ENCODE measurements at places on chromosomes 1 and 21. TPM values are rescaled to one million over a fixed set of nuclear protein-coding genes. Genes with fewer than 3 reads are reported as not detected.

DNA sequence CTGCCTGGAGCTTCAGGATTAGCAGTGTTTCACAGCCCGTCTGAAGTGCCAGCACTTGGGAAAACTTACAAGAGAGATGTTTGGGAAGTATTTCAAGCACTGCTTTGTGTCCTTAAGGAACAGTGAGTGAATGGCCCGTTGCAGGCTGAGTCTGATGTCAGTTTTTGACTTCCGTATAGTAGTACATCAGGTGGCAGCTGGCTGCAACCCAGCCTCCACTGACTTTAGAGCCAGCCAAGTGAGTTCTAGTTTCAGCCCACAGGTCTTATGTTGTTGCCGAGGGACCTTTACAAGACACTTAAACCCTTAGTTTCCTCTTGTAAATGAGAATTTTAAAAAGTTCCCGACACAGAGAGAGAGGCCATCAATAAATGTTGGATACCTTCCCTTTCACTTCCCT is 35.0 kb downstream of the UCK2 start:
- DNase-seq, result no peak

DNA sequence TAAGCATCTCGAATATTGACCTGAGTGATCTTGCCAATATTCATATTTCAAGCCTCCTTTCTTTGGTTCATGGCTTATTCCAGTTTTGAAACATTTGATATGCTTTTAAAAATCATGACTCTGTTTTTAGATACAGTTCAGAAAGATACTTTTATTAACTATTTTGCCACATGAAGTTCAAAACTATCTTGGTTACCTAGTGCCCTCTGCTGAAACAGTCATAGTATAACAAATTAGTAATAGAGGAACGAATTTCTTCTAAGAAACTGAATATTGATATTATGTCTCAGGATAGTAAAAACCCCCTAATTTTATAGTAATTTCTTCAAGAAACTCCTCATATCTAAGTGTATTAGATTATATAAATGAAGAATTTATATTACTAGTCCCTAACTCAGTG is 52.6 kb upstream of the RC3H1 start:
- no peak for DNase-seq

DNA sequence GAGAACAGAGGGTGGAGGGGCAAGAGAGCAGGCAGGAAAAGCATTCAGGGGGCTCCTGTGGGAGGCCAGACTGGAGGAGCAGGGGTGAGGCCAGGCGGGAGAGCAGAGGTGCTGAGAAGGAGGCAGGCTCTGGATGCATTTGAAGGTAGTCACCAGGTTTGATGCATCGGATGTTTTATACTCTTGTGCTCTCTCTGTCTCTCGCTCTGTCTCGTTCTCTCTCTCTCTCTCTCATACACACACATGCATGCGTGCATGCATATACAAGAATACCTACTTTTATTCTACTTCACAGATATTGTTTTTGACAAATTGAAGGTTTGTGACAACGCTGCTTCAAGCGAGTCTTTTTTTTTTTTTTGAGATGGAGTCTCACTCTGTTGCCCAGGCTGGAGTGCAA is 15.0 kb upstream of the ITPKB start:
- no peak for DNase-seq

- DNase-seq, result no peak
These were observed 49.5 kb downstream of the CHD1L start for GRCh38 chr1:147292012-147292411.

DNA sequence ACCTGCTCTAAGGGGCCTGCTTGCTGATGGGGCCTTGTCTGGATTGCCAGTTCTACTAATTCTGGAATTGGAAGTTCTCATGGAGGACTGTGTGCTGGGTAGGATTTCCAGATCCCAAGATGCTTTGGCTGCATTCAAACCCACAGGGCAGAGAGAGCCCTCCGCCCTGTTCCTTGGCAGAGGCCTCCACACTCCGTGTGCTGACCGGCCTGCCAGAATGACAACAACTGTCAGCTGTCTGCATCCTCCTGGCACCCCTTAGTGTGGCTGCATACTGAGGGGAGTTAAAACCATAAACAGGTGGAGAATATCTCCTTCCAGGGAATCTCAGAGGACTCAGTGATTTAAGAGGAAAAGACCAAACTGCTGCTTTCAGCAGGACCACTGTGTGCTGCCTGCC is 60.7 kb downstream of the ADARB1 start:
- DNase-seq, result no peak

GRCh38 chr1:223466151-223466550 is 72.9 kb downstream of the CCDC185 start:
- no peak for DNase-seq

- DNase-seq, result no peak
These were observed 3.6 kb downstream of the COL9A2 start for GRCh38 chr1:40313329-40313957.

DNA sequence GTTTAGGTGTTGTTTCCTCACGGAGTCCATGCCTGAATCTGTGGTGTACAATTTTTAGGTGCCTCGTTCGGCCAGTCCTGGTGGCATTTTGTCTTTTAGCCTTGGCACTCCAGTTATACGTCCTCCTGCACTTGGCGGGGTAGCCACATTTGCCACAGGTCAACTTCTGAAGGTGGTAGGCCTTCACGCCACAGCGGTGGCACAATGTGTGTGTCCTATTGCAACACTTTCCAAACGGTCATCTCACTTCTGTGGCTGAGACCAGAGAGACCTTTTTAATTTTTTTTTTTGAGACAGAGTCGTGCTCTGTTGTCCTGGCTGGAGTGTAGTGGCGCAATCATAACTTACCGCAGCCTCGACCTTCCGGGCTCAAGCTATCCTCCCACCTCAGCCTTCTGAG is 49.1 kb downstream of the CAMTA1 start:
- no peak for DNase-seq

- no peak for DNase-seq
These were observed 3.4 kb upstream of the ACOT7 start for GRCh38 chr1:6396998-6397397.

GRCh38 chr1:119358636-119359035 is 9.9 kb upstream of the HAO2 start:
- no peak for DNase-seq

DNA sequence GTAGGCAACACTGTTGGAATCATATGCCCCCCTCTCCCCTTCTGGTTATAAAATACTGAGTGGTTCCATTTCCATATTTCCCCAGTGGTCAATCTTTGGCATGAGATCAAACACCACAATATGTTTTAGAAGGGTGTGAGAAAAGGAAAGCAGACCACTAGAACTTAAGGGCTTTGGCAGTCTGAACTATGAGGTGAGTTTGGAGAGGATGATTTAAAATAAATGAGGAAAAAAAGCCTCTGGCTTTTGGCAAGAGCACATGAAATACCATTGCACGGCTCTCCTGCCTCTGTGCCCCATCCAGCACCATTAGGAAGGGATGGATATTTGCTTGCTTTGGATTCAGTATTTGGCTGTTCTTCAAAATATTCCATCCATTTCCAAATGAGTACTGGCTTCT is 339.5 kb upstream of the C1orf87 start:
- no peak for DNase-seq

- DNase-seq, result no peak
These were observed 109.6 kb downstream of the KCNN3 start for GRCh38 chr1:154760469-154760933.

- DNase-seq, result no peak
These were observed 99.5 kb downstream of the PRKAB2 start for GRCh38 chr1:147072482-147073432.

GRCh38 chr1:44318097-44319088 is 36.7 kb downstream of the ERI3 start:
- no peak for DNase-seq

- DNase-seq, result no peak
These were observed 18.9 kb upstream of the NID1 start for GRCh38 chr1:236083650-236084385.

- no peak for DNase-seq
These were observed 51.6 kb downstream of the CHD5 start for GRCh38 chr1:6128276-6129081.

GRCh38 chr1:43300378-43301094 is at the start of gene TIE1:
TIE1 (plus strand) TSS chr1:43300982; CDS start chr1:43301072, 90 bp downstream.
- DNase-seq, result no peak

DNA sequence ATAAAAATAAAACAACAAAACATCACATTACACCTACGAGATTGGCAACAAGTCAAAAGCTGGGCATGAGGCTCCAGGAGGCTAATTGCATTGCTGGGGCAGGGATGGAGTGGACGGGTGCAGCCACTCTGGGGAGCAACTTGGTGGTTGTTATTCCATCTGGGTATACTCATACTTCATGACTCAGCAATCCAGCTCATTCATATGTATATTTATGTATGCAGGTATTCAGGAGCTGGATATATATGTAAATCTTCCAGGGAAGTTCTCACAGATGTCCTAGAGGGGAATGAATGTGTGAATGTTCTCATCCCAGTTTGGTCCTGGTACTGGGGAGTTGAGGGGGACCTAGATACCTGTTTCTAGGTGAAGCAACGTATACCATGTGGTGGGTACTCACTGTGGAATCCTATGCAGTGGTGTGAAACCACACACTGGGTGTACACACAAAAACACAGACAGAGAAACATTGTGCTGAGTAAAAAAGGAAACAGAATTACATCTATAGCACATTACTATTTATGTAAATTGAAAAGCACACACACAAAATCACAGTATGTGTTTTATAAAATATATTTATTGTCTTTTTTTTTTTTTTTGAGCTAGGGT is 79.7 kb upstream of the RAB4A start:
- no peak for DNase-seq

DNA sequence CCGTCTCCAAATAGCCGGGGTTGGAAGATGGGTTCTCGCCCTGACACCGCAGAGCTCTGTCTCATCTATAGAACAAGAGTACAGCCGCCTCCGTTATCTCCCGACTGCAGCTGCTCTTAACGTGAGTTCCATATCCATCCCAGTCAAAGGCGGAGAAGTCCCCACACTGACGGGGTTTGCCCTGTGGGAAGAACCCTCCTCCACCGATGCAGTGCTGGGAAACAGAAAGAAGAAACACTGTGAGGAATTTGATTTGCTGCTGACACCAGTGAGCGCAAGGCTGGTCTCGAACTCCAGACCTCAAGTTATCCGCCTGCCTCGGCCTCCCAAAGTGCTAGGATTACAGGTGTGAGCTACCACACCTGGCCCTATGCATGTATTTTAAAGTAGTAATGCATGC is 9.5 kb downstream of the ITLN2 start:
- DNase-seq, result no peak

CD1B gene
- total RNA-seq, result not detected

DISC1 gene
- total RNA-seq, result 6.4 TPM

MATN1 gene
- 0.31 TPM for total RNA-seq

PM20D1 gene
- not detected for total RNA-seq

MYBPH gene
- total RNA-seq, result not detected

C1orf87 gene
- 0.31 TPM for total RNA-seq

HSF2BP gene
- total RNA-seq, result 3.9 TPM

HCRTR1 gene
- 1.1 TPM for total RNA-seq

Measured in occipital lobe (tissue), 3 donors.